ENCODE measurements at places on chromosomes 3 and 15. TPM values are rescaled to one million over a fixed set of nuclear protein-coding genes. Genes with fewer than 3 reads are reported as not detected.

The CHRNA7 gene
- polyA plus RNA-seq, result 0.09 TPM

The PLIN1 gene
- 0.06 TPM for polyA plus RNA-seq

The CERS3 gene
- polyA plus RNA-seq, result 0.27 TPM

The ZBTB47 gene
- not detected for polyA plus RNA-seq

The MAP6D1 gene
- polyA plus RNA-seq, result not detected

- no peak overlapping the region for H3K27ac ChIP-seq
- no peaks in the 10 kb centered on the region for H3K36me3 ChIP-seq
- H3K4me3 ChIP-seq, result no peak overlapping the region
- H3K4me1 ChIP-seq, result no peaks in the 10 kb centered on the region
- DNase-seq, result no peak
- no peaks in the 10 kb centered on the region for H3K27me3 ChIP-seq
Observed at GRCh38 chr3:148221303-148221702, 476.4 kb upstream of the AGTR1 start.

DNA sequence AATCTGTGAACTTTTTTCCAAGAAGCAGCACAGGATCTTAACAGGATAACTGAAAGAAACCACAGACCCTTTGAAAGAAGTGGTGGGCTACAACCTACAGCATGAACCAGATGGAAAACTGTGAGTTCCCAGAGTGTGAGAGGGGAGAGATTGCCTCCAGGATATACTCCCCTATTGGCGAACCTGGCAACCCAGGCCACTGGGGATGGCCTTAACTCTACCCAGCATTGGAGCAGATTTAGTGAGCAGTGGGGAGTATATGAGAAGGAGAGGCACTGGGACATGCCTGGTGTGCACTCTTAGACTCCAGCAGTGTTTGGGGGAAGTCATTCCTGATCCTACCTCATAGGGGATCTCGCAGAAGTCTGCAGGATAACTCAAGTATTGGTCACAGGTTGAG lies 201.0 kb upstream of the TP63 start:
- no peaks in the 10 kb centered on the region for H3K36me3 ChIP-seq
- H3K4me3 ChIP-seq, result no peak overlapping the region
- no peak overlapping the region for H3K27ac ChIP-seq
- H3K4me1 ChIP-seq, result no peaks in the 10 kb centered on the region
- no peak for DNase-seq

DNA sequence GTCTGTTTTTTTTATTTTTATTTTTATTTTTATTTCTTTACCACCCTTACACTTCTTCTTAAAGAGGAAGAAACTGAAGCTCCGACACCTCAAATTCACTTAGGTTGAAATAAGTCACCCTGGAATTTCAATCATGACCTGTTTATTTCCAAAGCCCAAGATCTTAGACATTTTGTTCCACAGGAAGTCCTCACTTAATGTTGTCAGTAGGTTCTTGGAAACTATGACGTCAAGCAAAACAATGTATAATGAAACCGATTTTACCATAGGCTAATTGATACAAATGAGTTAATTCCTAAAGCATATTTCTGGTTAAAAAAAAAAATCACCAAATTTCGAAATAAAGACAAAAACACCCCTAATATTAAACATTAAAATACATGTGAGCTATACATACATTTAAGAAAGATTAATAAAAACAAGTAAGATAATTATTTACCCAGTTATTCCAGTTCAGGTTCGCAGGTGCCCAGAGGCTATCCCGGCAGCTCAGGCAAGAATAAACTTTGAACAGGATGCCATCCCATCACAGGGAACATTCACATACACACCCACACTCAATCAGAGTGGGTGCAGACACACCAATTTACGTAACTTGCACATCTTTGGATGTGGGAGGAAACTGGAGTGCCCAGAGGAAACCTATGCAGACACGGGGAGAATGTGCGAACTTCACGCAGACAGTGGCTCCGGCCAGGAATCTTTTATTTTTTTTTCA lies 391.0 kb downstream of the RAP2B start:
- no peak overlapping the region for H3K4me3 ChIP-seq
- H3K36me3 ChIP-seq, result no peaks in the 10 kb centered on the region
- no peak overlapping the region for H3K27ac ChIP-seq
- DNase-seq, result no peak
- no peaks in the 10 kb centered on the region for H3K4me1 ChIP-seq

DNA sequence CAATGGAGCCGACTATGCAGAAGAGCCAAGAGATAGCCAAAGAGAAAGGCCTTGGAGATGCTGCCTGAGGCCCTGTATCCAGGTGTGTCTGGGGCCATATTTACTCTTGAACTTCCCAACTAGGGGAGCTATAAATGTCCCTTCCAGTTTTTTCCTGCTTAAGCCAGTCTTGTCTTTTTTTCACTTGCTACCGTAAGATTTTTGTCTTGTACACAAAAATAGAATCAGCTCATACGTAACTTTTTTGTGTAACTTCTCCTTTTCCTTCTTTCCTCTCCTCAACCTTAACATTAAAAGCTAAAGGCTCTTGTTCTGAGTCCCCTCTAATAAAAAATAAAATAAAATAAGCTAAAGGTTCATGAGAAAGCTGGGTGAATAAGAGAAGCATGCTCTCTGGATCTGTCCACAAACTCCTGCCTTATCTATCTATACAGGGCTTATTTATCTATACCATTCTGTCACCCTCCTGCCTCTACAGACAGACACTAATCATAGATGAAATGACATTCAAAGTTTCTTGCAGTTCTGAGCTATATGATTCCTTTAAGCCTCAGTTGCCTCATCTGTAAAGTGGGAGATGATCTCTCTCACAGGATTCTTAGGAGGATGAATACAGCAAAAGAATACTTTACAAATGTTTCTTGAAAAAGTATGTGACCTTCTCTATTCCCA lies 4.6 kb downstream of the SUMF1 start:
- no peaks in the 10 kb centered on the region for H3K27me3 ChIP-seq
- DNase-seq, result no peak
- no peaks in the 10 kb centered on the region for H3K36me3 ChIP-seq
- H3K4me3 ChIP-seq, result no peak overlapping the region
- H3K27ac ChIP-seq, result no peak overlapping the region

GRCh38 chr3:157493627-157494550 lies 9.3 kb downstream of the VEPH1 start:
- H3K4me3 ChIP-seq, result no peak overlapping the region
- no peak for DNase-seq
- H3K4me1 ChIP-seq, result no peaks in the 10 kb centered on the region
- no peaks in the 10 kb centered on the region for H3K36me3 ChIP-seq
- no peak overlapping the region for H3K27ac ChIP-seq

DNA sequence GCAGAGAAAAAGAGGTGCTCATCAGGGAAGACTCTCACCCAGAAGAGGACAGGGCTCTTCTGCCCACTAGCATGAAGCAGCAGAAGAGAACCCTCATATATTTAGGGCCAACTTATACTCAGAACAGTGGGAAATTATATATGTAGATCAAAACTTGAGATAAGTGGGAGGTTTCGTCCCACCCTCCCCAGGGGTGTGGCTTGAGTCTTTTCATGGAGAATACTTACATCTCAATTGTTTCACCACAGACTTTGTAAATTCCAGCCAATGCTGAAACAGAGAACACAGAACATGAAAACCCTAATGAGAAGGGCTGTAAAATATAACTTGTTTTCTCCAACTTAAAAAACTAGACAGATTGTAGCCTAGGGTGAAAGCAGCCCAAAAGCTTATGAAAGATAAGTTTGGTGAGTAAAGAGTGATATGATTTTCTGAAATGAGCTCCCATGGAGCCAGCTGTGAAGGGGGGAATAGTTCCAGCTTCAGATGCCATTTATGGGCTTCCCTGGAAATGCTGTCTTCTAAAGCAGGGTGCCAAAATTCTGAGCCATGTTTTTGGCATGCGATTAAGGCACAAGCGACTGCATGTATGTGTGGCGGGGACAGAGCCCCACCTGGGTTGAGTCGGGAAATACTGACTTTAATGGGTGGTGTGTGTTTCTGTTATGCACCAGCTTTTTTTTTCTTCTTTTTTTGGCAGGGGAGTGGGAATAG lies 92.9 kb downstream of the WDR76 start:
- H3K27ac ChIP-seq, result no peak overlapping the region
- H3K4me1 ChIP-seq, result no peaks in the 10 kb centered on the region
- H3K4me3 ChIP-seq, result no peak overlapping the region
- H3K36me3 ChIP-seq, result no peaks in the 10 kb centered on the region

DNA sequence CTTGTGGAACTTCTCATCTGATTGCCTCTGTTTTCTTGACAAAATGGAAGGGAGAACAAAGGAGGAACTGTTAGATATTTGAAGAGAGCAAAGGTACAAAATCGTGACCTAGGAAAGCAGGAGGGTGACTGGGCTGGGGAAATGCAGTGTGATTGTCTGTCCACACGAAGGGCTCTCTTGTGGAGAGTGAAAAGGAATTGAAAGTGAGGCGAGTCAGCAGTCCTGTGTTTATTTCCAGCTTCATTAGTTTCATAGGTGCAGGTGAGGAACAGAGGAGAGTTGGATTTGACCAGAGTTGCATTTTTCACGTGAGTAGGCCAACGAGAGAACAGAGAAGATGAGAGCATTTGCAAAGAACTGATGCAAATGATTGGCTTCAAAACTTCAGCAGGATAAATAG lies 336.4 kb upstream of the SATB1 start:
- H3K36me3 ChIP-seq, result no peaks in the 10 kb centered on the region
- H3K27me3 ChIP-seq, result no peaks in the 10 kb centered on the region
- no peak overlapping the region for H3K4me3 ChIP-seq
- H3K27ac ChIP-seq, result no peak overlapping the region
- H3K4me1 ChIP-seq, result peaks cover 4% of the 10 kb centered on the region

GRCh38 chr3:164486150-164486549 lies 592.1 kb downstream of the SI start:
- H3K4me1 ChIP-seq, result no peaks in the 10 kb centered on the region
- no peak for DNase-seq
- H3K27me3 ChIP-seq, result no peaks in the 10 kb centered on the region
- H3K4me3 ChIP-seq, result no peak overlapping the region
- no peak overlapping the region for H3K27ac ChIP-seq

DNA sequence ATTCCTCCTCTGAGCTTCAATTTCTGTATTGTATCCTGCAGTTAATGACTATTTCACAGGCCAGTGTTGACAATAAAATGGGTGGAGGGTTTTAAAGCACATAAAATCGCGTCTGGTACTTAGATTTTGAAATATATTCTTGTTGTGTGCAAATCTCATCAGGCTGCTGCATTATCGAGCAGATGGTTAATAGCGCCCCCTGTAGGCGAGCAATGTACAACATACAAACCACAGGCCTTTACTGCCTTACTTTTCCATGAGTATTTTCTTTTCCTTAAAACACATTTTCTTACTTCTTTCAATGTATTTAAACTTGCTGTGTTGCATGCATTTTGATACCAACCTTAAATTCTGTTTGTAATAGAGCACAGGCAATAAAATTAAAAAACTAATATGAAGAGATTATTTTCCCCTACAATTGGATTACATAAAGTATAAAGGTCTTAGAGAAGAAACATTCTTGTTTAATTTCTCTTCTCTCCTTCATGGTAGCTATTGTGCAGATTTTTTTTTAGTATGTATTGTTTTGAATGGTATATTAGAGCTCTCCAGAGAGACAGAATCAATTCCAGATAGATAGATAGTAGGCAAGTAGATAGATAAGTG lies 608.4 kb downstream of the CADM2 start:
- H3K36me3 ChIP-seq, result no peaks in the 10 kb centered on the region
- no peaks in the 10 kb centered on the region for H3K4me1 ChIP-seq
- no peak overlapping the region for H3K4me3 ChIP-seq

- DNase-seq, result no peak
- H3K4me3 ChIP-seq, result no peak overlapping the region
- no peak overlapping the region for H3K27ac ChIP-seq
- H3K4me1 ChIP-seq, result no peaks in the 10 kb centered on the region
- no peaks in the 10 kb centered on the region for H3K36me3 ChIP-seq
- no peaks in the 10 kb centered on the region for H3K27me3 ChIP-seq
Observed at GRCh38 chr15:35209838-35210237, 124.7 kb upstream of the NANOGP8 start.

DNA sequence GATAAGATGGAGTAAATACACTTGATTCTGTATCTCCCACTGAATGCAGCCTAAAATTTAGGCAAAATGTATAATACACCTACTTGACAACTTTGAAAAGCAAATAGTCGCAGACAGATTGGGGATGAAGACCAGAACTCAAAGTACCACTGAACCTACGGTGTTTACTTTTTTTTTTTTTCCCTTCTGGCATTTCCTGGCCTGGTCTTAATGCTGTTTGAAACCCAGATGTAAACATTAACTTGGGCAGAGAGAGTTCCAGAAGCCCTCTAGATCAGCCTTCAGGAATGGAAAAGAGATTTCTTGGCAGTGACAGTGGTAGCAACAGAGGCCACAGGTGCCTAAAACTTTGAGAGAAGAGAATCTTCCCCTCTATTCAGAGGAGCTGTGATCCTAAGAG lies 27.8 kb downstream of the ALPK3 start:
- no peaks in the 10 kb centered on the region for H3K4me1 ChIP-seq
- no peak for DNase-seq
- no peaks in the 10 kb centered on the region for H3K27me3 ChIP-seq
- H3K36me3 ChIP-seq, result no peaks in the 10 kb centered on the region

DNA sequence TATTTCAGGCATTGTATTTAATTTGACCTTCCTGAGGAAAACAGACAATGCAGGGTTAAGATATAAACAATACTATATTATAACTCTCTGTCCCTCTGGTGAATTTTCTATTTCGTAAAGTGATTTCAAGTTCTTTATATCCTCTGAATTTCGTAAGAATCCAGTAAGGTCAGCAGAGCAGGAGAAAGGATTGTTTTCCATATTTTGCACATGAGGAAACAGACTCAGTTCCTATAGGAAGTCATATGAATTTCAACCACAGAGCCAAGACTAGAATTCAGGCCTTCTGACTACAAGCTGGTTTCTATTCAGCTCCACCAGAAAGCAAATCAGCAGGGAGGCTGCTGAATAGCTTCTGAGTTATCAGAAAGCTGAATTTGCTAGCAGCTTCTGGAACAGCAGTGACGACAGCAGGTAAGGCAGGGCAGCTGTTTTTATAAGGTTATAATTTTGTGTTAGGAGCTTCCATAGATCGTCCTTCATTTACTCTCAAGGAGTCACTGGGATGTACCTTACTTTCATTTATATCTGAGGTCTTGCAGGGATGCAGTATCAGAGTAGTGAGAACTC lies 11.1 kb upstream of the PLAAT1 start:
- no peaks in the 10 kb centered on the region for H3K36me3 ChIP-seq
- no peaks in the 10 kb centered on the region for H3K27me3 ChIP-seq
- DNase-seq, result no peak
- H3K27ac ChIP-seq, result no peak overlapping the region
- no peak overlapping the region for H3K4me3 ChIP-seq
- no peaks in the 10 kb centered on the region for H3K4me1 ChIP-seq

GRCh38 chr3:16913264-16913580 lies 28.5 kb downstream of the PLCL2 start:
- H3K4me1 ChIP-seq, result peaks cover 45% of the 10 kb centered on the region
- no peak for DNase-seq
- H3K36me3 ChIP-seq, result no peaks in the 10 kb centered on the region
- H3K4me3 ChIP-seq, result no peak overlapping the region
- no peak overlapping the region for H3K27ac ChIP-seq

DNA sequence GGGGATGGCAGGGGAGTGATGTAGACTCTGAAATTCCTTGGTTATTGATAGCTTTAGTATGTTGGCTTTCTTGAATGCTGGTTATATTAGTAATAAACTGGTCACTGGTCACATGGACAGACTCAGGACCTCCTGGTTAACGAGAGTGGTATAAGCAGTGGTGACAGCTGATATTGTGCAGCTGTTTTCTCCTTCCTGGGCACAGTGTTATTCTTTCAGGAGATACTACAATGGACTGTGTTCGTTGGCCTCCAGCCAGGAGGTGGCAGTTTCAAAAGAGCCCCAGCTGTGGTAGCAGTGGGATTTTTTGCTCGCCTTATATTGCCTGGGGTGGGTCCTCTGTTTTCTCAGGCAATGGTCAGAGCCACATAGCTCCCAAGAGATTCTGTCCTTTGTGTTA lies 181.6 kb upstream of the RBMS3 start:
- DNase-seq, result no peak
- H3K4me3 ChIP-seq, result no peak overlapping the region
- H3K36me3 ChIP-seq, result no peaks in the 10 kb centered on the region
- no peak overlapping the region for H3K27ac ChIP-seq

Measured in naive thymus-derived CD4-positive, alpha-beta T cell (primary cell).